ENCODE measurements at places on chromosomes 6 and 20.

GRCh38 chr20:41453010-41453950 is 86.7 kb upstream of the EMILIN3 start:
- DNase-seq: no peak

DNA sequence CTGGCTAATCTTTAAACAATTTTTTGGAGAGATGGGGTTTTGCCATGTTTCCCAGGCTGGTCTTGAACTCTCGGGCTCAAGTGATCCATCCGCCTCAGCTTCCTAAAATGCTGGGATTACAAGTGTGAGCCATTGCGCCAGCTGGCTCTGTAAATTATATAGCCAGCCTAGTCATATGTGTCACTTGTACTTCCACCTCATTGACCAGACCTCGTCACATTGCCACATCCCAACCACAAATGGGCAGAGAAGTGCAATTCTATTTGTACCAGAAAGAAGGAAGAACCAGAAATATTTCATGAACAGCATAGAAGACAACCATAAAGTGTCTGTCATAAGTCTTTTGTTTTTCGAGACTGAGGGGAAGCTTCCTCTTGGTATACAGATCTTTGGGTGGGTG is 304.9 kb upstream of the RNF24 start:
- DNase-seq: no peak

DNA sequence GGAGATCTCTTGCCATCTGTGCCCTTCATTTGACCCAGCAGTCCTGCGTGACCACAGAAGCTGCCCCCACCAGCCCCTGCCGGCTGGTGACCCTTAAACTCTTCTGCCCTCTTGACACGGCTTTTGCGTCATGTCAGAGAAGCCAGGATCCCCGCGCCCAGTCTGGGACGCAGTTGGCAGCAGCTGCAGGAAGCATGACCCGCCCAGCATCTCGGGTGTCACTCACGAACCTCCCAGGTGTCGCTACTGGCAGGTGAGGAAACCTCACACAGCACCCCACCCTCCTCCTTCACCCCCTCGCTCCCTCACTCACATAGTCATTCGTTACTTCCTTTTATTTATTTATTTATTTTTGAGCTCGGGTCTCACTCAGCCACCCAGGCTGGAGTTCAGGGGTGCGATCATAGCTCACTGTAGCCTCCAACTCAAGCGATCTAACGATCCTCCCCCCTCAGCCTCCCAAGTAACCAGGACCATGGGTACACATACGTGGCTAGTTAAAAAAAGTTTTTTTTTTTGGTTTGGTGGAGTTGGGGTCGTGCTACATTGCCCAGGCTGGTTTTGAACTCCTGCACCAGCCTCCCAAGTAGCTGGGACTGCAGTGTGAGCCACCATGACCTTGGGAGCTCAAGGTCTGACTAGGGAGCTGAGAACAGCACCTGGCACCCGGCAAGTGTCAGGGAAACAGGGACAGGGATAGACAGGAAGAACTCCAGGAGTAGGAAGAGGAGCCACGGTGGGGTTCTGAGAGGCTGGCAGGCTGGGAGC is 14.1 kb upstream of the SPDEF start:
- no peak for DNase-seq

GRCh38 chr6:161284653-161285052 is 10.8 kb upstream of the AGPAT4 start:
- no peak for DNase-seq

GRCh38 chr6:2599817-2600216 is 150.9 kb downstream of the MYLK4 start:
- DNase-seq: no peak

DNA sequence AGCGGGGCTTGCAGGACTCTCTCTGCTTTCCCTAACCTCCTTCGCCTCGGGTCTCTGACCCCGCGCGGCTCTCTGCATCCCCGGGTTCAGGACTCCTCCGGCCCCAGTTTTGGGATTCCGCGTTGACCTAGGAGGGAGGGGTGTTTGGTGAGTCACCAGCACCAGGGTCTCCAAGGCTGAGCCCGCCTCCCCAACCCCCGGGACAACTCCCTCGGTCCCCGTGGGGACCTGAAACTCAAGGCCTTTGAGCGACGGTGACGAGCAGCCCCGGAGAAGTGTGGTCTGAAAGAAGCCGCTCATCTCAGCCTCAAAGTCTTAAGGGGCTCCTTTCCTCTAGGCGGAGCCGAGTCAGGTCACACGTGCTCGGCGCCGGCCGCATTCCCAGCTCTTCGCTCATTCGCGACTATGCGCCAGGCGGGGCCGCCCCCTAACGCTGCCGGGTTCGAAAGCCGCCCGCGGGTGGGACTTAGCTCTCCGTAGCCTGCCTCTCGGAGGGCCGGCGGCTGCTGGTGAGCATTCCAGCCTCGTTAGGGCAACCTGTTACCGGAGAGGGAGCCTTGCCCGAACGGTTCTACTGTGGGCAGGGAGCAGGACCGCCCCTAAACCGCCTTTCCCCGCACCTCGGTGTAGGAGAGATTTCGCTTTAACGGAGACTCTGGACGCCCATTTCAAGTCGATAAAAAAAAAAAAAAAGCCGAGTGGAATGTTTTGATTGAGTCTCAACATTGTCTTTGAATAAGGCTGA is 3.0 kb upstream of the PRDM13 start:
- DNase-seq: no peak

- no peak for DNase-seq
Measured at GRCh38 chr6:41748542-41748941, 1.3 kb upstream of the PGC start.

DNA sequence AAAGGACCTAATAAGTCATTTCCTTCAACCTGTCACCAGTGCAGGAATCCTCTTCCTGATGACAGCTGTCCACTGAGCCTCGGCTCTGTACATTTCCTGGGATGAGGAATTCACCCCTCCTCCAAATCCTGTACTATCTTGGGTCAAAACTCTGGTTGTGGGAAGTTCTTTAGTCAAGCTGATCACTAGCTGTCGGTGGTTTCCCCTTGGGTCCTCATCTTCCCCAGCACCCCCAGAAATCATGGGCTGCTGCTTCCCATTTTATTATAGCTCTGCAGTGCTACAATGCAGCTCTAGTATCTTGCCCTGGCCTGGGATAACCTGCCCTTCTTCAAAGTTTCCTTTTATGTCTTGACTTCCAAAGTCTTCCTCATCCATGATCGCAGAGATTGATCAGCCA is 14.6 kb upstream of the ADA start:
- DNase-seq: no peak
